Articular chondrocyte of knee joint (primary cell): ENCODE measurements at places on chromosomes 16 and 17. TPM values are rescaled to one million over a fixed set of nuclear protein-coding genes. Genes with fewer than 3 reads are reported as not detected.

Gene NLRC3
- 0.11 TPM in 1 of 2 replicates, not detected in the other for total RNA-seq

Gene TAT
- not detected in 2 replicates for total RNA-seq

Gene SAMD14
- 0.86 and 1.0 TPM in 2 replicates for total RNA-seq

Gene MT1M
- total RNA-seq = 3.1 and 6.3 TPM in 2 replicates

Gene ABCC11
- total RNA-seq = 0.13 and 0.43 TPM in 2 replicates
